Femur (tissue), 1 donor: ENCODE measurements at places on chromosomes 11 and 22.

- DNase-seq, result peak; percentile 80
Observed at GRCh38 chr11:70073871-70074371, 4.2 kb upstream of the ANO1 start.

DNA sequence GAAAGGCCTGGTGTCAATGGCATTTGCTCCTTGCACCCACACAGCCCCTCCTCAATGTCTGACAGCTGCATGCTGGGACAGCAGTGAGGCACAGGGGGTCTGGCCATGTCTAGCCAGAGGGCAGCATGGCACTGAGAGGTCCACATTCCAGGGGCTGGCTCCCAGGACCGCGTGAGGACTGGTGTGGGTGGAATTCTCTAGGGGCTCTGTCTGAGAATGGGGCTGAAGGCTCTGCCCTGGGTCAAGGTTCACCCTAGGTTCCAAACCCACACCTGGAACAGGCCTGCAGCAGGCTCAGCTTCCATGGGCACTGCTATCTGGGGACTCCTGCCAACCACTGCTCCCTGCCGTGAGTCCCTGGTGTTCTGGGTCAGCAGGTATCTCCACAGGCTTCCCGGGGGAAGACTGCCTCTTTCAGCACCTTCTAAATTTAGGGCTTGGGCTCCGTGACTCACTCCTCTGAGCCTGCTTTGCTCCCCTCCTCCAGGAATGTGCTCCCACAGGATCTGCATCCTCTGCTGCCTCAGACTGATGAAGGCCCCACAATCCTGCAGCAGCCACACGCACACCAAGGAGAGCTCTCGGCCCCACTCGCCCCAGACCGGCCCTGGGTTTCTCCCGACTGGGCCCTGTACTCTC lies 4.2 kb downstream of the STARD10 start:
- DNase-seq, result no peak

GRCh38 chr11:17382046-17382728 lies 6.3 kb downstream of the KCNJ11 start:
- DNase-seq, result no peak

GRCh38 chr11:78664636-78665035 lies 90.0 kb upstream of the NARS2 start:
- no peak for DNase-seq

DNA sequence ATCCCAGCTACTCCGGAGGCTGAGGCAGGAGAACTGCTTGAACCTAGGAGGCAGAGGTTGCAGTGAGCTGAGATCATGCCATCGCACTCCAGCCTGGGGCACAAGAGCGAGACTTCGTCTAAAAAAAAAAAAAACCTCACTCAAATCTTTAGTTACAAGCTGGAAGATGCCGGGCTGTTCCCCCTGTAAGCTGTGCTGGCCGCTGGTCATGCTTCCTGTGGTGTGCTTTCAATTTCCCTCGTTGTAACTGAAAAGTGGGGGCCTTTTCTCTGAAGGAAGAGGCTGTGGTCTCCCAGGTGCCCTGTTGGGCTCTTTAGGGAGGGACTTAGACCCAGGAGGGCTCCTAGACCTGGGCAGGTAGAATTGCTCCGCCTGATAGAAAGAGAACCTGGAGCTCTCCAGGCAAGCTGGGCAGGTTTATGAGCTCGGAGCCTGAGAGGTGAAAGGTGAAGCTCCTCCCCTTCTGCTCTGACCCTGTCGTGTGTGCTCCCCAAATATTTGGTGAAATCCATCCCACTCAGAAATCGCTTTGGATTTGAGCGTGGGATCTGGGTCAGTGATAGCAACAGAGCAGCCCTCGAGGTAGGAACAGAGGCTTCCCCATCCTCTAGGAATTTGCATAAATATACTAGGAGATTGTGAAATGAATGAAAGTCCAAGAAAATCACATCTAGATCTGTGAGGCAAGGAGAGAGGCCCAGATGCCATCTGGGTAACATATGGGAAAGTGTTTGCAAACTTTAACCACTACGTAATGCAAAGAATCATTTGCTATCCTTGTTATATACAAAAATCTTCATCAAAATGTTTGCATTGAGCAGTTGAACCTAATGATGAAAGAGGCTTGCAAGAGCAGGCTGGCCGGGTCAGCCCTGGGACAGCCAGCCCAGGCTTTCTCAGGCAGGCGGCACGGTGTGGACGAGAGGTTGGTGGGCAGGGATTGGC lies 154.3 kb downstream of the FBXO7 start:
- DNase-seq, result no peak

DNA sequence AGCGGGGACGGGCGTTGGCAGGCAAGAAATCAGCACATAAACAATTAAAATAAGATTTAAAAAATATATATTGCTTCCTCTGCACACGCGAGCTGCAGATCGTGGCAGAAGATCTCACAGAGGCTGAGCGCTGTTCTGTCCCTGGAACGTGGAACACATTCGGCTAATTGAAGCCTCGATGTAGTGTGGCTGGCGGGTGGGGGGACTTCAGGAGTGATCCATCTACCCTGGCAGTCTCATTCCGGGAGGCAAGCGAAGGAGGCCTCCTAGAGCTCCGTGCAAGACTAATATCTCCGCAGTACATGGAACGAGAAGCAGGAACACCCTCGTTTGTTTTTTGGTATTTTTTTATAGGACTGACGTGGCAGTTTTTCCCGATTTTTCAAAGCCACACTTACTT lies 402.4 kb downstream of the MN1 start:
- DNase-seq, result peak; percentile 29

GRCh38 chr11:117037975-117038350 lies 60.3 kb downstream of the SIK3 start:
- no peak for DNase-seq

DNA sequence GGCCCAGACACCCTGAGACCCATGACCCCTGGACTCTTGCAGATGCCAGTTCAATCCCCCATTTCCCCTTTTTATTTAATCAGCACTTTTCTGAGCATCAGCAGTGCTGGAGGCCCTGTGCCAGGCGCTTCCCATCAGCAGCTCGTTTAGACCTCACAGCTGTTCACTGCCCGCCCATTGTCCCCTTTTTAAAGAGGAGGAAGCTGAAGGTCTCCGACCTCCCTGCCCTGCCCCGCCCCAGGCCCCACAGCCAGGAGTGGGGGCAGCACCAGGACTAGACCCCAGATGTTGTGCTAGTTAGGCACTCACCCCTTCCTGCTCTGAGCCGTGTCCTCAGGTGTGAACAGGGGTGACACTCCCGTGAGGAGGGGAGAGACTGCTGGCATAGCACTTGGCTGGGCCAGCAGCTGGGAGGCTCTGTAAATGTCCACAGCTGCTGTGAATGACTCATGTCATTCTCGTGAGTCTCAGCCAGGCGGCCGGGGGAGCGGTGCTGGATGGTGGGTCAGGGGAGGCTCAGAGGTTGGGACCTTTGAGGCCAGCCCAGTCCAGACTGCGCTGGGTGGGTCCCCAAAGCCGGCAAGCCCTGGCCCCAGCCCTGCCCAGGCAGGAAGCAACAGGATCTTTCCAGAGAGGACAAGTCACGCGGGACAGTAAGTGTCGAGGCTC lies 19.9 kb downstream of the EMID1 start:
- peak; percentile 77 for DNase-seq

DNA sequence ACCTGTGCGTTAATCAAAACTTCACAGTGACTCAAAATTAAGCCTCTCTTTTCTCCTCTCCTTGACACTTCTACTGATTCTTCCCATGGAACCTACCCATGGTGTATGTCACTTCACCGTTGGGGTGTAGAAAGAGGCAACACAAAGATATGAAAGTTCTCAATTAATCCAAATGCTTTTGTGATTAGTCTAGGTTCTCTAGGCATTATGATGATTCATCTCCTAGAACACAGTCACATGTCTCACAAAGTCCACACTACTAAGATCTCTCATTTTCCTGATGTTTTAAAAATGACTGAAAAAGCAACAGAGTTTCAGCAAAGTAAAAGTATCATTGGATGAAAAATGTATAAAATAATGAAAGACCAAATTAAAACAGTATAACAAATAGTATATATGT lies 13.7 kb upstream of the SCGB2A2 start:
- no peak for DNase-seq

- DNase-seq, result no peak
Observed at GRCh38 chr11:15115686-15116085, 963 bp downstream of the INSC start.

- DNase-seq, result no peak
Observed at GRCh38 chr22:41320416-41321240, 19.3 kb downstream of the ZC3H7B start.

DNA sequence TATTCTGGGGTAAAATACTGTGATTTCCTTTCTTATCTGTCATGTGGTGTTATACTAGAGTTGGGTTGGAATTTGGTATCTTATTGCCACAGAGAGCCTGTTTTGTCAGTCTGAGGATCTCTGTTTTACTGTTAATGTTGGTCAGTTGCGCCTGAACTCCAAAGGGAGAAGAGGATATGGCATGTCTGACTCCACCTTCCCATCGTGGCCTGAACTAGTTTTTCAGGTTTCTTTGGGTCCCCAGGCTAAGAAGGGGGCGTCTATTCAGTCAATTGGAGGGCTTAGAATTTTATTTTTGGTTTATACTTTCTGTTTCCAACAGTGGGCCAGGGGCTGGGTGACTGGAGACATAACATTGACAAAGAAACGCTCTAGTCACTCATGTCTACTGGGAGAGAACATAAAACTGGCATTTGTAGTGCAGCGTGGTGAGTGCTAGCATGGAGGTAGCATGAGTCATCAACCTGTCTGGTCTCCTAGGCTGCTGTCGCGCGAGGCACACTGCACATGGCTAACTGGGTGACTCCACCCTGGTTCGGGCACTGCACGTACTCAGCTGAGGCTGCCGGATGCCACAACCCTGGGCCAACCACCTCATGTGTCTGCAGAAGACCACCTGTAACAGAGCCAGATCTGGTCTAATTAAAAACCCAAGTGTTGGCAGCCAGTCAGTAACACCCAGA lies 120.1 kb upstream of the OR9Q1 start:
- DNase-seq, result no peak

DNA sequence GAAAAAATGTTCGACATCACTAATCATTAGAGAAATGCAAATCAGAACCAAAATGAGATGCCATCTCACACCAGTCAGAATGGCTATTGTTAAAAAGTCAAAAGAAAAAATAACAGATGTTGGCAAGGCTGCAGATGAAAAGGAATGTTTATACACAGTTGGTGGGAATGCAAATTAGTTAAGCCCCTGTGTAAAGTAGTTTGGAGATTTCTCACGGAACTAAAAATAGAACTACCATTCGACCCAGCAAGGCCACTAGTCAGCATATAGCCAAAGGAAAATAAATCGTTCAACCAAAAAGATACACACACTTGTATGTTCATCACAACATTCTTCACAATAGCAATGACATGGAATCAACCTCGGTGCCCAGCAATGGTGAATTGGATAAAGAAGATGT lies 503.2 kb downstream of the OPCML start:
- no peak for DNase-seq
